Right renal pelvis (tissue), 4 donors: ENCODE measurements at places on chromosomes 12 and 14.

- no peak for DNase-seq
These were observed 392.3 kb downstream of the MED13L start for GRCh38 chr12:115885040-115885690.

- DNase-seq, result no peak
These were observed 10.7 kb downstream of the TCTN2 start for GRCh38 chr12:123681605-123682004.

DNA sequence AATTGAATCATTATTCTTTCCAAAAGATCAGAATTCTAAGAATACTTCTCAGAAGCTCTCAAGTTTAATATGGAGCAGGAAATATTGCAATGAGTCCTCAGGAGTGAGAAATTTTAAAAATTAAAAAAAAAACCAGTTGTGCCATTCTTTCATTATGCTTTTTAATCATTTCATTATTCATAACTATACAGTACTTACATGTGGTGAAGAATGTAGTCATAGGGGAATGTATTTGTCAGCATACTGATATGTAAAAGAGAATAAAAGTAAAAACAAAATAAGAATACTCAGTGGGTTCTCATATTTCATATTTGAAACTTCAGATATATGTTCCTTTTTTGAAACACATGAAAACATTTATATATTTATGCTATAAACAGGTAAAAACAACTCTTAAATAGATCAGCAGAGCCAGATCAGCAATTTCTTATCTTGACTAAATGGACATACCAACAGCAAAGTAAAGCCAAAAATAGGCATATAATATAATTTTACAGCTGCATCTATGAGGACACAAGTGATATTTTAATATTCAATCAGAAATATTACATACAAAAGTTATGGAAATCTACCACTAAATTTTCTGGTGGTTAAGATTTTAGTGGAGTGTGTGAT, 19.9 kb upstream of the MBIP start:
- no peak for DNase-seq

GRCh38 chr14:27390155-27390554, 792.3 kb upstream of the NOVA1 start:
- DNase-seq, result no peak

DNA sequence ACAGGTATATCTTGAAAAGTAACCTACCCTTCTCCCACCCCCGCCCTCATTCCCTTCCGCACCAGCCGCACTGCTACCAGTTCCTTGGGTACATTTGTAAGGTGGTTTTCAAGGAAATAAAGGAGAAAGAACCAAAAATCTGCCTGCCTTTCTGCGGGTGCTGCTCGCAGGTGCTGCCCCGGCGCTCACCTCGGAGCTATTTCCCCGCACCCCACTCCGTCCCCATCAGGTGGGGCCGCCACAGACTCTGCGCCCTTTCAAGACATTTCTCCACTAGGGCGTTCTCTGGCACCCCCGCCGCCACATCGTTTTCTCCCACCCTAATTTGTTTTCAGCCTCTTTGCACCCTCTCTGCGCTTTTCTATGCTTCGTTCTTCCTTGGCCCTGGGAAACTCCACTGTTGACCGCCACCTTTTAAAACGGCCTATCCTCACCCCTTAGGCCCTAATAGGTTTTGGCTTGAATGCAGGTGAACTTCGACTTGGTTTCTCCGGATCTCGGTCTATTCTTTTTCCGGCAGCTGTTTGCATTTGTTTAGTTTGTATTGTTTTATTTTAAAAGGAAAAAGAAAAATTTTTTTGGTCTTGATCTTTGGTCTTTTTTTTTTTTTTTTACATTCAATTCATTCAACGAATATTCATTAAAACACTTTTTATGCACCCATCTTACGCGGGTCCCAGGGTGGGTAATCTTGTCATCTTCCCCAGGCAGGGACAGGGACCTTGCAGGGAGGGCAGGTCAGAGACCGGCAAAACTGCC, 3.0 kb downstream of the VSX2 start:
- no peak for DNase-seq

DNA sequence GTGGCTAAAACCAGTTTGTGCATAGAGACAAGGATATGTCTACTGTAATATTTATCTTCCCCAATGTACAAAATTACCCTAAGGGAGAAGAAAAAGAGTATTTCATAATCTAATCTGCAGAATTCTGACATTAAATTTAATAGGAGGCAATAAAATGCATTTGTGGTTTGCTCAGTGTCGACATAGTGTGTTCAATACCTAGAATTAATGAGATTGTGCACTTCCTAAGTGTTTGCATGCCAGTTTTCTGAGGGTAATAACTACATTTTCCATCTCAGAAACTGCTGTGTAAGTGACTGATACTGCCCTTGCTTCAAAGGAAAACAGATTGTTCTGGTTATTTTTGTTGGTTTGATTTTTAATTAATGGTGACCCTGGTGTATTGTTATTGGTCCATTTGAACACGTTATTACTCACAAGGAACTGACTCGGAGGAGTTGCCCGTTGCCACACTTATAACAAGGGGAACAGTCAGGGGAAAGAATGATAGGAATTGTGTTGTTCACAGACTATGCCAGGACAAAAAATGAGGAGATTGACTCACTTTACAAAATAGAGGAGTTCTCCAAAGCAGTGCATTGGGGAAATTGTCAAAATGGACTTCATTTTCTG, 960.3 kb upstream of the TMEM132C start:
- DNase-seq, result no peak
